ENCODE measurements at places on chromosomes 1 and 21.

DNA sequence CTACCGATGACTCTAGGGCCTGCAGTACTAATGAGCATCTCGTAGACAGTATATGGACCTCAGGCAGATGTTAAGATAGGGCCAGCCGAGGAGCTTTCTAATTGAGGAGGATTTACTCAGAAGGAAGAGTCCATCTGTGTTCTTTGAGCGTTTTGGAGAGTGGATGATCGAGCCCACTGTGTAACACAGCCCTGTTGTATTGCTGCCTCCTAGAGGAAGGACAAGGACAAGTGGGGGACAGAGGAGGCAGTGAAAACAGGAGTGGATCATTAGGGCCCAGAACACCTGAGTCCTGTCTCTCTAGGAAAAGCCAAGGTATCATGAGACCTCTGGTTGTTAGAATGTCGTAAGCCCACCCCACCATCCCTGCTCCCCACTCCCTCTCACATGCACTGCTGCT, 62.9 kb downstream of the TBX19 start:
- DNase-seq = no peak

GRCh38 chr1:79903321-79903720, 896.8 kb upstream of the ADGRL4 start:
- no peak for DNase-seq

GRCh38 chr1:184160236-184160635, 108.7 kb downstream of the TSEN15 start:
- DNase-seq = no peak

DNA sequence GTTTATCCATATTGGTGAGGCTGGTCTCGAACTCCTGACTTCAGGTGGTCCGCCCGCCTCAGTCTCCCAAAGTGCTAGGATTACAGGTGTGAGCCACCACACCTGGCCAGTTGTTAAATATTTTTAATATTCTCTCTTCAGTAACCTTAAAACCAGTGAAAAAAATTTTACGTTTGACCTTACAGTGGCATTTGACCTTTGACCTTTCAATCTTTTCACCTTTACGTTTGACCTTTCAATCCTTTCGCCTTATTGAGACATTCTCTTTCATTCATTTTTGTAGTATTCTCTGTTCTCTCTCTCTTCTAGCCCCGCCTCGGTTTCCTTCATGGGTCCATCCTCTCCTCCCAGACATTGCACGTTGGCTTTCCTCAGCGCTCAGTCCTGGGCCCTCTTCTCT, 277.9 kb downstream of the DNM3 start:
- DNase-seq = no peak

DNA sequence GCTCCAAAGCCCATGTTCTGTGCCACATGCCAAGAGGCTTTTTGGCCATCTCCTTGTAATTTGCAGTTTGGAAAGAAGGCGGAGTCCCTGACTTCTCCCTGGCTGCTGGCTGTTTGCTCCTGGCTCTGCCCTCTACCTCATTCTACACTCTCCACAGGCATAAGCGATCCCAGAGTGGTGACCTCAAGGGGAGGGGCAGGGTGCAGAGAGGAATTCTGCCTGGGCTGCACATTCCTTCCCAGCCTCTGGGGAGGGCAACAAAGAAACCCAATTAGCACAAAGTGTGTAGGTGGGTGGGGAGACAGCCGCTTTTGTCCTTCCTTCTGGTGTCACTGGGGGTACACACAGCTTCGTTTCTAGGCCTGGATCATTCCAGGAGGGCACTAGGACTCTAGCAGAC, 95.3 kb downstream of the HIVEP3 start:
- DNase-seq = no peak

DNA sequence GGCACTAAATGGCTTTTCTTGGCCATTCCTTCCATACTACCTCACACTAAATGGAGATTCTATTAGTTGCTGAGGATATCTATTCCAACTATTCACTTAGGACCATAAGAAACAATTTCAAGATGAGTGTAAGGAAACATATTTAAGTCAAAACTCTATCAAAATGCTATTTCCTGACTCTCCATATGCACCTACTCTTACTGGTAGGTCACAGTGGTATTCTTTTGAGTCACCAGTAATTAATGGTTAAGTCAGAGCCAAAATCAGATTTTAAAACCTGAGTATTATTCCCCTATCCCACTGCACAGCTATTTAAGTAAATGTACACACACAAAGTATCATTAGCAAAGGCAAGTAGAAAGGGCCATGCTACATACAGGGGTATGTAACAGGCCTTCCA, 50.3 kb downstream of the ARID4B start:
- no peak for DNase-seq

GRCh38 chr1:102296116-102296515, 299.4 kb upstream of the OLFM3 start:
- no peak for DNase-seq

DNA sequence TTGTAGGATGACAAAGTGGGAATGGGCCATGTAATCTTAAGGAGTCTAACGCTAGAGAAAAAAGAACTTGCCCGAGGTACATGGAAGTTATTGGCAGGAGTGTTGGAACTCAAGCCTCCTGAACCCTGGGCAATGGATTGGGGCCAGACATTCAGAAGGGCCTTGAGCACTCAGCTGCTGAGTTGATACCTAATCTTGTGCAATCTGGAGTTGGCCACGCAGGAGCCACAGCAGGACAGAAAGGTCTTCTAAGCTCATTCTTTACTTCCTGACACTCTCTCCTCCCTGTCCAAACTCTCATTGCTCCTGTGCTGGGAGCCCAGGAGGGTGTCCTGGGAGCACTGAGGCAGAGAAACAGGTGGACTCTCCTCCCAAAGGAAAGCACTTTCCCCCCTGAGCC, 25.1 kb upstream of the CSF1 start:
- DNase-seq = no peak

GRCh38 chr1:21118167-21118566, 58.5 kb downstream of the EIF4G3 start:
- no peak for DNase-seq

DNA sequence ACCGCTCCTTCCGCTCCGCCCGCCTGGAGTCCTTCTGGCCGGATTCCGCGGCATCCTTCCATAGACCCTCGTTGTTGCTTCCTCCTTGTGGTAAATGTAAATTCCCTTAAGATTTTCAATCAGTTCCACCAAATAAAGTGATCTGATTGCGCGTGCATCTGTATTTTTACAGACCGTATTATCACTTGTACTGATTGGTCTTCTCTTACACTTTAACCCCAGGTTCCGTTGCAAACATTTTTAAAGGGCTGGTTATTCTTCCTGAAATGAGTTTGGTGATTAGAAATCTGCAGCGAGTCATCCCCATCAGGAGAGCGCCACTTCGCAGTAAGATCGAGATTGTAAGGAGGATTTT, 483 bp downstream of the YBEY start:
- DNase-seq = no peak

GRCh38 chr1:103371234-103371633, 154.3 kb upstream of the RNPC3 start:
- DNase-seq = no peak

- DNase-seq = no peak
These were observed 37.2 kb downstream of the LRRC8C start for GRCh38 chr1:89670163-89670562.

- no peak for DNase-seq
These were observed 373.8 kb downstream of the LMO4 start for GRCh38 chr1:87702455-87702854.

- DNase-seq = no peak
These were observed 6.4 kb upstream of the ANGPTL3 start for GRCh38 chr1:62590970-62591368.

DNA sequence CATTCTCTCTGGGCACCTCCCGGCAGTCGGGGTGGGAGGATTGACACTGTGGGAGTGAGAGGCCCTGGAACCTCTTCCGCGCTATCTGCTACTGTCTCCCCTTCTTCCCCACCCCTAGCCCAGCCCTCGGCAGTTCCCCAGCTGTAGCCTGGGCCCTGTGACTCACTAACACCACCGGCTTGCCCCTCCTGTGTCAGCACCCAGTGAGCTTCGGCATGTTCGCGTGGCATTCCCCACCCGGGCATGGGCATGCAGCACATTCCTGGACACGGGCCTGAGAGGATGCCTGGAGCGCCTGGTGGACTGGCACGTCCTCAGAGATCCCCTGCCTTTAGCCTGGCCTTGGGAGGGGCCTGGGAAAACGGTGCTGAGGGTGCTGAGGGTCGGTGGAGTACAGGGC, 1.3 kb downstream of the CDK18 start:
- no peak for DNase-seq

DNA sequence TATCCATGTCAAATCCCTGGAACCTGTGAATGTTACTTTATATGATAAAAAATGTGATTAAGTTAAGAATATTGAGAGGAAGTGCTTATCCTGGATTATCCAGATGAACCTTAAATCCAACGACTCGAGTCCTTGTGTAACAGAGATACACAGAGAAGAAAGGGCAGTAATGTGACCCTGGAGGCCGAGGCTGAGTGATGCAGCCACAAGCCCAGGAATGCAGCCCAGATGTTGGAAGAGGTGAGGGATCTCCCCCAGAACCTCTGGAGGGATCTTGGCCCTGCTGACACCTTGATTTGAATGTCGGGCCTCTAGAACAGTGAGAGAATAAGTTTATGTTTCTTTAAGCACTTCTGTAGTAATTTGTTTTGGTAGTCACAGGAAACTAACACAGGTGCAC, 18.0 kb downstream of the LPGAT1 start:
- no peak for DNase-seq

DNA sequence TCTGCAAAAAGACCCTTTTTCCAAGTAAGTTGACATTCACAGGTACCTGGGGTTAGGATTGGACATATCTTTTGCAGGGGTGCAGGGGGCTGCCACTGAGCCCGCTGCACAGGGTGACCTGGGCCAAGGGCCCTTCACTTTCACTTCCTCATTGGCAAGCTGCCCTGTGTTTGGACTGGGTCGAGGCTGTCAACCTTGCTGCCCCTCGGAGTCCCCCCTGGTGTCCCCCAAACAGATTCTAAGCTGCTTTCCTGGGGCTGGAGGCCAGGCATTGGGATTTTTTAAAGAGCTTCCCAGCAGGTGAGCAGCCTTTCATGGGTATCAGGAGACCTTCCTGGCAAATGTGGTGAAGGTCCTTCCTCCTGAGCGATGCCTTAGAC, 7.9 kb upstream of the UMODL1 start:
- DNase-seq = no peak

DNA sequence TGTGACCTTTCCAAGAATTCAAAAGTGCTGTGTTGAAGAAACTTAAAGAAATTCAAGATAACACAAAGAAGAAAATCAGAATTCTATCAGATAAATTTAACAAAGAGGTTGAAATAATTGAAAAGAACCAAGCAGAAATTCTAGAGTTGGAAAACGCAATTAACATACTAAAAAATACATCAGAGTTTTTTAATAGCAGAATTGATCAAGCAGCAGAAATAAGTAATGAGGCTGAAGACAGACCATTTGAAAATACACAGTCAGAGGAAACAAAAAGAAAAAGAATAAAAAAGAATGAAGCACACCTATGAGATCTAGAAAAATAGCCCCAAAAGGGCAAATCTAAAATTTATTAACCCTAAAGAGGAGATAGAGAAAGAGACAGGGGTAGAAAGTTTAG, 218.1 kb upstream of the KAZN start:
- no peak for DNase-seq

DNA sequence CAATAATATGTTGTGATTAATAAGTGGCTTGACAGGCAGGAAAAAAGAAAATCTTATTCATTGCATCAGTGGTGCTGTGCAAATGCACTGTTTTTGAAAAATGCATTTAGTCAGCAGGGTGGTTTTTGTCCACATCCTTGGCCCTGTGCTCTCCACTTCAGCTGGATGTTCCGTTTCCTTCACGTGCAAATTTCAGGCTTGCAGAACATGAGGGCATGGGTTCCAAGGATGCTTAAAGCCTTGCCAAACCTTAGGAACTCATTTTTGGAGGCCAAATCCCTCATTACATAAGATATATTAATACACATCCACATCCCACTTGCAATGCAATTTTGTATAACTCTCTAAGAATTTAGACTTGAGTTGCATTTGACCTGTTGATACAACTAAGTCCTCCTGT, 410.1 kb downstream of the PRDM2 start:
- no peak for DNase-seq

GRCh38 chr1:31626223-31627207, 9.0 kb downstream of the HCRTR1 start:
- no peak for DNase-seq
